ENCODE measurements at places on chromosomes 4 and X. TPM values are rescaled to one million over a fixed set of nuclear protein-coding genes. Genes with fewer than 3 reads are reported as not detected.

DNA sequence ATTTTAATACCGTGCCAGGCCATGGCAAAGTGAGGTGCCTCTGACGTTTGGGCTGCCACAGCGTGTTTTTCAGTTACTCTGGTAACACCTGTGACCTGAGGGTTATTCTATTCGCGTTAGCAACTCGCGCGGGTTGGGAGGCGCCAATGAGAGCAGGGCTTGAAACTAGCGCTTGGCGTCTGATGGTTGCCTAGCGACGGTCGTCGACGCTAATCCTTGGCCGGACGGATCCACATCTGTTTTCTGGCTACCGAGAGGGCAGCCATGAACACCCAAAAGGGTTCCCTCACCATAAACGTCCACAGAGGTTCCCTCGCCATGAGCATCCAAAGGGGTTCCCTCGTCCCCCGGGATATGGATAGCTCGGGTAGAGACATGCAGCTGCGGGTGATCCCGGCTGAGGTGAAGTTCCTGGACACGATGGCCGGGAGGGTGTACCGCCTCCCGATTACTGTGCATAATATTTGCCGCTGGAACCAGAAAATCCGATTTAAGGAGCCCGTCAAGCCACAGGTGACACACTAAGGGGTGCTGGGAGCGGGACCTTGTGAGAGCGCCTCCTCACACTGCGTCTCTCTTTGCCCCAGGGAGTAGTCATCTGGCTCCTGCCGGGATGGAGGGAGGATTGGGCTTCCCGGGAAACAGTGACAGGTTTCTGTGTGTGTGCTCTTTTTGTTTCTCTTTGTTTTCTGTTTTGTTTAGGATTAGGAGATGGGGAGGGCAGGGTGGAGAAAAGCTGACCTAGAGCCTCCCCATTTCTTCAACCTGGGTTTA is at the start of gene CFAP47:
Gene CFAP47, plus strand, starts transcription at position 199 of the 774 bp plus-strand sequence. Its CDS starts 66 bp downstream, at position 265.
- DNase-seq = no peak

The TMEM33 gene
- 49.7 TPM for total RNA-seq

DNA sequence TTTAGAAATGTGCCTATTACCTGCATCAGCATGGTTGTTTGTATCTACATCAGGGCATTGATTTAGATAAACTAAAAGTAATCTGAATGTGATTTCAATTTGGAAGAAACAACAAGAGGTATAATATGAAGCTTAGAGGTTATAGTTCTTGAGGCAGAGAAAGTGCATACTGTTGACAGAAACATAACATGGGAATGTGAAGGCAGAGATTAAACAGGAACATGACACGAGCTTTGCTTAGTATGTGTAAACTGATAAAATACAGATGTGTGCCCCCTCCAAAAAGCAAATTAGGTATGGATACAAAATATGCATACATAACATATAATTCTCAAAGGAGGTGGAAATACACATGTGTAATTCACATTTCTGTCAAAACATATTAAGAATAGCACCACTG is 1180.2 kb upstream of the ADGRL3 start:
- no peak for DNase-seq

DNA sequence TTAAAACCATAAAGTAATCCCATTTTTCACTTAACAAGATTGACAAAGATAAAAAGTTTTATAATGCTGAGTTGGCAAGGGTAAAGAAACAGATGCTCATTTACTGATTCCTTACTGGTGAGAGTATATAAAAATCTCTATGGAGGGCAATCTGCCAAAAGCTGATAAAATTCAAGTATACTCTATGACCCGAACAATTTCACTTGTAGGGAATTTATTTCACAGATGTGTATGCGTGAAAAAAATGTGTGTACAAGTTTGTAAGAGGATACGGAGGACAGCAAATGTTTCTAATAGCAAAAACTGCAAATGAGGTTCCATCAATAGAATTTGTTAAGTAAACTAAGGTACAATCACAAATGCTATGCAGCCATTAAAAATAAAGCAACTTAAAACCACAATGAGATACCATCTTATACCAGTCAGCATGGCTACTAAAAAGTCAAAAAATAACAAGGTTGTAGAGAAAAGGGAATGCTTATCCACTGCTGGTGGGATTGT is 23.4 kb downstream of the DHX15 start:
- DNase-seq = no peak

The TCEAL7 gene
- 2.4 TPM for total RNA-seq

DNA sequence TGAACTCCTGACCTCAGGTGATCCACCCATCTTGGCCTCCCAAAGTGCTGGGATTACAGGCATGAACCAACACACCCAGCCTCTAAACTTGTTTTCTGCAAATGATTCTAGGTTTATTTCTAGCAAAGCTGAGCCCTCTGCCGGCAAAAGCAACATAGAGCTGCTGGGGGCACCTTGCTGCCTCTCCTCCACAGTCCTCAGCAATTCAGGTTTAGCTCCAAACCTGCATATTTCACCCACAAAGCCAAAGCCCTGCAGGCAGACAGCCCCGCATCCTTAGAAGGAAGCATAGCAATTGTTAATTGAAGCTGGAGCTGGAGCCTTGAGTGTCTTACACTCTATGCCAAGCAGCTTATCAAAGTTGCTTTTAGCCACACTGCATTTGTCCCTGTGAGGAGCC is 24.9 kb upstream of the OCIAD2 start:
- DNase-seq = no peak

Data from mesenteric fat pad (tissue), 1 donor.